ENCODE measurements at places on chromosomes 5 and 9.
A peak's percentile ranks its signal among the peaks of the same experiment; 100 is the strongest.

DNA sequence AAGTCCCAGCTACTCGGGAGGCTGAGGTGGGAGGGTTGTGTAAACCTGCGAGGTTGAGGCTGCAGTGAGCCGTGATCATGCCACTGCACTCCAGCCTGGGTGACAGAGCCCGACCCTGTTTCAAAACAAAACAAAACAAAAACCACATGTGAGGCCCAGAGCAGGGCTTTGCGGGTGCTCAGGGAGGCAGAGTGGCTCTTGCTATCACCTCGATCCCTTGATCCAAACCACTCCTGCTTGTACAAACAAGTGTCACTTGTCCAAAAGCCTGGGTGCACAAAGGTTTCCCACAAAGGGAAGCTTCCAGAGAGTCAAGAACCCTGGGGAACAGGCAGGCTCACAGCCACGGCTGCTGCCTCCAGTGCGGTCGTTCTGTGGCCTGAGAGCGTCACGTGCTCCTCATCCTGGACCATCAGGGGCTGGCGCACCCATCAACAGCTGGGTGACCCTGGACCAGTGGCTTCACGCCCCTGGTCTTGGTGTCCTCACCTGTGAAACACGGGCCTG is 162.7 kb downstream of the C9orf50 start:
- no peaks in the 10 kb centered on the region for H3K27me3 ChIP-seq
- no peaks in the 10 kb centered on the region for H3K36me3 ChIP-seq
- H3K4me1 ChIP-seq: peaks cover 31% of the 10 kb centered on the region
- no peak for DNase-seq

GRCh38 chr9:94610181-94610606 is 16.6 kb upstream of the FBP2 start:
- H3K4me1 ChIP-seq: no peaks in the 10 kb centered on the region
- H3K4me3 ChIP-seq: no peak overlapping the region
- DNase-seq: no peak
- no peak overlapping the region for H3K27ac ChIP-seq

DNA sequence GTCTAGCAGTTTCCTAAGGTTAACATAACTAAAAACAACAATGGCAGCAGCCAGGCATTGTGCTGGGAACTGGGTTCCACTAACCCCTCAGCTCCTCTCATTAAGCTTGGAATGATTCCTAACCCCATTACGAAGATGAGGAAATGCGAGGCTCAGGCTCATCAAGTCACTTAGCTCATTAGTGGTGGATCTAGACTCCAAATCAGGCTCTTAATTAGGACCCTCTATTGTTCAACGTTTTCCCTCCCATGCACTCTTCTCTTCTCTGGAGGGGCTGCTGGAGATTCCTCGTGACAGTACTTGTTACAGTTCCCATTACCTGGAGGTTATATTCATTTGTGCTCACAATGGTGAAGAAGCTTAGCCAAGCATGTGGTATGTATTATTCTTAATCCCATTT is 6.5 kb downstream of the TAS2R1 start:
- H3K4me1 ChIP-seq: no peaks in the 10 kb centered on the region
- no peak overlapping the region for H3K4me3 ChIP-seq
- H3K36me3 ChIP-seq: no peaks in the 10 kb centered on the region
- no peak for DNase-seq
- H3K27me3 ChIP-seq: no peaks in the 10 kb centered on the region

DNA sequence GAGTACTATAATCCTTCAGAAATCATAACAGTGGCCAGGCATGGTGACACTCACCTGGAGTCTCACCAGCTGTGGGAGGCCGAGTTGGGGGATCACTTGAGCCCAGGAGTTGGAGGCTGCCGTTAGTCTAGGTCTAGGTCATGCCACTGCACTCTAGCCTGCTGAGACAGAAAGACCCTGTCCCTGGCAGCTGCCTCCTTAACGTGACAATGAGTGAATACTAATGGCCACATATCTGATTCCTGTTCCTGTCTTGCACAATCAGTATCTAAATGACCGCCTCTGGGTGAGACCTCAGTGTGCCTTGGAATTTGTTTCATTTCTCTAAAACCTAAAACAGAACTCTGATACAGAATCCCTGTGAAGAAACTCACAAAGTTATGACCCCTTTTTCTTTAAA is 131.0 kb upstream of the DAB2 start:
- peaks cover 6% of the 10 kb centered on the region for H3K27me3 ChIP-seq
- H3K4me1 ChIP-seq: no peaks in the 10 kb centered on the region
- H3K27ac ChIP-seq: no peak overlapping the region
- no peak for DNase-seq
- no peak overlapping the region for H3K4me3 ChIP-seq

DNA sequence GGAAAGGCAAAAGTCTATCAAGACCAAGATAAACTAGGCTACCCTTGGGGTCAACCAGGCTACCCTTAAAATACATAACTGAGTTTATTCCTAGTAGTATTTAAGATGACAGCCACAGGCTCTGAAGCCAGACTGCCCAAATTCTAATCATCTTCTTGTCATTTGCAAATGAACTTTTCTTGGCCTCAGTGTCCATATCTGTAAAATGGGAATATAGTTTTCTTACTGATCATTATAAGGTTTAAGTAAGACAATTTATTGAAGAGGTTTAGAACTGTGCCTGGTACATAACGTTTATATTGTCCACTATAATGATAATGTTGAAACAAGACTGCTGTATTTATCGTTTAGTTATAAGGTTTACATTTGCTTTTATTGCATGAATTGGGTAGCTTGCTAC is 112.5 kb downstream of the SLC12A2 start:
- H3K27ac ChIP-seq: no peak overlapping the region
- H3K4me3 ChIP-seq: no peak overlapping the region
- H3K4me1 ChIP-seq: peaks cover 1% of the 10 kb centered on the region
- DNase-seq: no peak
- no peaks in the 10 kb centered on the region for H3K36me3 ChIP-seq

GRCh38 chr5:174970502-174970901 is 246.1 kb downstream of the MSX2 start:
- no peaks in the 10 kb centered on the region for H3K36me3 ChIP-seq
- no peak overlapping the region for H3K27ac ChIP-seq
- no peak overlapping the region for H3K4me3 ChIP-seq
- peaks cover 29% of the 10 kb centered on the region for H3K27me3 ChIP-seq
- no peak for DNase-seq

DNA sequence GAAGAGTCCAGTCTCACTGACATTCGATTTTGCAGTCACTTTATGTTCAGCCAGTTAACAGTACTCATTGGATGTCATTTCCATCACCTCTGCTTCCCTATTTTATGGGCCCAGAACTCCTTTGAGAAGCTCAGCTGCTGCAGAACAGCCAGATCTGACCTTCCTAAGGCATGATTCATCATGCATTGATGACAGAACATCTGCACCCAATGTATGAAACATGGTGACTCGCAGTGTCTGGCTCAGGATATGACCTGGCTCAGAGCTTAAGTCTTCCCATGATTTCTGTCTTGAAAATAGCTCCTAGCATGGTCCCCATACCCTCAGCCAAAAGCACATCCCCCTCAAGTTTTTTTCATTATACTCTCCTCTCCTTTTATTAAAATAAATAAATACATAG is 92.6 kb upstream of the TRIM32 start:
- no peak for DNase-seq
- H3K4me1 ChIP-seq: no peaks in the 10 kb centered on the region
- H3K27ac ChIP-seq: no peak overlapping the region

DNA sequence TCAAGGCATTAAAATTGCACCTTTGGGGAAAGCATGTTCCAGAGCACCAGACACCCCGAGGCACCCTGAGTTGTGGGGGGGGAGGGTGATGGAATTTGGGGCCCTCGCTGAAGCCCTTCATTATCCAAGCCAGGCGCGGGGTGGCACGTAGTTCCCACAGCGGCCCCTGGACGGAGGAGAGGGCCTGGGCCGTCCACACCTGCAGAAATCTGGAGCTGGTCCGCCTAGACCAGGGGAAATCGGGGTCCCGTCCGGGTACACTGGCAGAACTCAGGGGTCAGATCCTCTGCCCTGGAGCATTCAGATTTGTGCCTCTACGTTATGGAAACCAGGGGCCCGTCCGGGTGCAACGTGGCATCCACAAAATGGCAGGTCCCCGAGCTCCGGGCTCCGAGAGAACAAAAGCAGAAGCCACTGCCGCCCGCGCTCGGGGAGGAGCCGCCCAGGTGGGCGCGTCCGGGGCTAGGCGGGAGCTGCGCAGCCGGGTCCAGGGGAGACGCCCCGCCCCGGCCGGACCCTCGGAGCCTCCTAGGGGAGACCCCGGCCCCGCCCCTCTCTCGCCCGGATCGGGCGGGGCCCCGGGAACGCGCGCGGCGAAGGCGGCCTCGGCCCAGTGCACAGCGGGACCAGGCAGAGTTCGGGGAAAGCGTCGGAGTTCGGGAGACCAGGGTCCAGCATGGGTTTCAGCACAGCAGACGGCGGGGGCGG is at the start of gene PLEKHG4B:
TSS of gene PLEKHG4B (plus strand) at position 613 of the 708 bp plus-strand sequence. CDS start at position 677, 64 bp downstream.
- DNase-seq: peak; percentile 66
- H3K4me1 ChIP-seq: no peaks in the 10 kb centered on the region
- H3K27me3 ChIP-seq: peaks cover 81% of the 10 kb centered on the region
- H3K4me3 ChIP-seq: peak within 1 kb of the TSS; percentile 16

DNA sequence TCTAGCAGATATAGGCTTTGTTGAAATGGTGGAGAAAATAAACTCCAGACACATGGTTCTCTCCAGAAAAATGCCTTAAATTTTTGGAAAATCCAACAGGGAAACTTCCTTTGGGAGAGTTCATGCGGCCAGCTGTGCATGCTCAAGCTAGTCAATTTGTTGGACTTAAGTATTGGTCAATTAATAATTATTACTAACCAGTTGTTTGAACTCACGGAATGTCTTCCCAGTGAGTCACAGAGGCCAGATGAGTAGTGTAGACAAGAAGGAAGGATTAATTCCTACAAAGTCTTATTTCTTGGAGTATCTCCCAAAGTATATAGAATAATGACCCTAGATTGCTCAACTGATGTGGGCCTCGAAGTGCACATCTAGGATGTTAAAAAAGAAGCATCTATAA is 103.6 kb downstream of the MACIR start:
- no peak for DNase-seq
- H3K4me1 ChIP-seq: no peaks in the 10 kb centered on the region
- H3K4me3 ChIP-seq: no peak overlapping the region
- H3K27me3 ChIP-seq: no peaks in the 10 kb centered on the region
- H3K27ac ChIP-seq: no peak overlapping the region
- H3K36me3 ChIP-seq: no peaks in the 10 kb centered on the region

DNA sequence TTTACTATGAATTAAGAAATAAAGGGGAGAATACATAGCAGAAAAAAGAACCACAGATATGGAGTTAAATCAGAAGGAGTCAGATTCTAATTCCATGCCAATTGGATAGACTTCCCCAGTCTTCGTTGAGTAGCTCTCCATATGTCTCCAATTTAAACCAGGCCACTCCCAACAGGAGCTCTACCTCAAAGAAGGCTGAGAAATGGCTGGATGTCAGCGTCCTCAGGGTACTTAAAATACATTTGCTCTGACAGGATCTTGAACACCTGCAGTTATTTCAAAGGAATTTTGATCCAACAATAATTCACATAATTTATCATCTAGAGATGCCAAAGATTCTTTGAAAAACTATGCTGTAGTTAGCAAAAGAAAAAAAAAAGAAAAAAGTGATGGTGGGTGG is 133.9 kb upstream of the FBN2 start:
- H3K4me1 ChIP-seq: no peaks in the 10 kb centered on the region
- no peak overlapping the region for H3K4me3 ChIP-seq
- DNase-seq: no peak
- no peaks in the 10 kb centered on the region for H3K27me3 ChIP-seq
- no peaks in the 10 kb centered on the region for H3K36me3 ChIP-seq
- H3K27ac ChIP-seq: no peak overlapping the region
